Uterus (tissue), 4 donors: ENCODE measurements at places on chromosomes 13 and 19.

DNA sequence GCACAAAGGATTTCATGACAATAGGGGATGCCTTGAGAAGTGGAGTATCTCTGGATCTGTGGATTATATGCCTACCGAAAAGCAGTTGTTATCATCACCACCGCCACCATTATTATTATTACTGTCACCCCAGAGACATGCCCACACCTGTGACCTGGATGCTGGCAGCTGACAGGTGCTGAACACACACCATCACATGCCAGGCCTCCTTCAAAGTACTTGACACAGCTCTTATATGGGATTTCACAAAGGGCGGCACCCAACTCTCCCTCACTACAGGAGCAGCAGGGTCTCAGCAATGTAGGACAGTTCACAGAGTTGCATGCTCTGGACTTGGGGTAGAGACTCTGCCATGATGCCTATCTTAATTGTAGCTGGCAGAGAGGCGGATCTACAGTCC, 5.6 kb upstream of the GPR42 start:
- H3K27me3 ChIP-seq, result no peaks in the 10 kb centered on the region
- no peaks in the 10 kb centered on the region for H3K4me1 ChIP-seq
- no peak for DNase-seq
- H3K27ac ChIP-seq, result no peak overlapping the region

- H3K36me3 ChIP-seq, result no peaks in the 10 kb centered on the region
- DNase-seq, result no peak
- no peak overlapping the region for H3K27ac ChIP-seq
- H3K4me3 ChIP-seq, result no peak overlapping the region
- H3K4me1 ChIP-seq, result no peaks in the 10 kb centered on the region
Observed at GRCh38 chr19:45146251-45146650, 14.5 kb downstream of the NKPD1 start.

- H3K36me3 ChIP-seq, result no peaks in the 10 kb centered on the region
- no peak overlapping the region for H3K4me3 ChIP-seq
- no peak overlapping the region for H3K27ac ChIP-seq
- H3K4me1 ChIP-seq, result no peaks in the 10 kb centered on the region
- no peak for DNase-seq
Observed at GRCh38 chr13:51269039-51269438, 46.8 kb downstream of the FAM124A start.

- H3K4me1 ChIP-seq, result no peaks in the 10 kb centered on the region
Observed at GRCh38 chr13:83883061-83883523, 818 bp upstream of the SLITRK1 start.

DNA sequence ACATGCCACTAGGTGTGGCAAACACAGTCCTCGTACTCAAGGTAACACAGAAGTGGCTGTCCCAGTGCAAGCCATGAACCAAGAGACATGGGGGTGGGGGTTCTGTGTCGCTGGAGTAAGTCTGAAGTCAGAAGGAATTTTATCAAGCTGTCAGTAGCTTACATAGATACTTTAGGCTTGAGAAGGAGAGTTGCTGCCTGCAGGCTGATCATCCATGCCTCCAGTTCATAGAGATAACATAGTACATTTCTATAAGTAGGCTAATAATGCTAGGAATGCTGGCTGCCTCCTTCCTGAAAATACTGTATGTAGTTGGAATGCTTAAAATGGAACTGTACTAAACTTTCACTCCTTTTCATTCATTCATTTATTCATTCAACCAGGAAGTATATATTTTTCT, 70.1 kb downstream of the CAB39L start:
- no peaks in the 10 kb centered on the region for H3K4me1 ChIP-seq
- no peaks in the 10 kb centered on the region for H3K36me3 ChIP-seq
- no peak for DNase-seq
- no peaks in the 10 kb centered on the region for H3K27me3 ChIP-seq
- no peak overlapping the region for H3K4me3 ChIP-seq
- H3K27ac ChIP-seq, result no peak overlapping the region
